Central memory CD8-positive, alpha-beta T cell (primary cell): ENCODE measurements at places on chromosomes 1 and 21.

GRCh38 chr1:231068762-231069161 lies 28.7 kb upstream of the FAM89A start:
- no peak for DNase-seq

- DNase-seq = no peak
Measured at GRCh38 chr1:115436596-115436995, 98.5 kb upstream of the NGF start.

DNA sequence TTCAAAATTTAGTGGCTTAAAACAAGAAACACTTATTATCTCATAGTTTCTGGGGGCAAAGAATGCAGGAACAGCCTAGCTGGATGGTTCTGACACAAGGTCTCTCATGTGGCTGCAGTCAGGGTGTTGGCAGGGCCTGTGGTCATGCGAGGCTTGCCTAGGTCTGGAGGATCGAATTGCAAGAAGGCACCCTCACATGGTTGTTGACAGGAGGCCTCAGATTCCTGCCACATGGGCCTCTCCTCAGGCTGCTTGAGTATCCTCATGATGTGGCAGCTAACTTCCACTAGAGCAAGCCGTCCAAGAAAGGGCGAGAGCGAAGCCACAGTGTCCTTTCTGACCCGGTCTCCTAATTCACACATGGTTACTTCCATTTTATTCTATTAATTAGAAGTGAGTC lies 6.2 kb upstream of the NRIP1 start:
- no peak for DNase-seq

- no peak for DNase-seq
Measured at GRCh38 chr1:115826628-115827027, 14.3 kb downstream of the NHLH2 start.

DNA sequence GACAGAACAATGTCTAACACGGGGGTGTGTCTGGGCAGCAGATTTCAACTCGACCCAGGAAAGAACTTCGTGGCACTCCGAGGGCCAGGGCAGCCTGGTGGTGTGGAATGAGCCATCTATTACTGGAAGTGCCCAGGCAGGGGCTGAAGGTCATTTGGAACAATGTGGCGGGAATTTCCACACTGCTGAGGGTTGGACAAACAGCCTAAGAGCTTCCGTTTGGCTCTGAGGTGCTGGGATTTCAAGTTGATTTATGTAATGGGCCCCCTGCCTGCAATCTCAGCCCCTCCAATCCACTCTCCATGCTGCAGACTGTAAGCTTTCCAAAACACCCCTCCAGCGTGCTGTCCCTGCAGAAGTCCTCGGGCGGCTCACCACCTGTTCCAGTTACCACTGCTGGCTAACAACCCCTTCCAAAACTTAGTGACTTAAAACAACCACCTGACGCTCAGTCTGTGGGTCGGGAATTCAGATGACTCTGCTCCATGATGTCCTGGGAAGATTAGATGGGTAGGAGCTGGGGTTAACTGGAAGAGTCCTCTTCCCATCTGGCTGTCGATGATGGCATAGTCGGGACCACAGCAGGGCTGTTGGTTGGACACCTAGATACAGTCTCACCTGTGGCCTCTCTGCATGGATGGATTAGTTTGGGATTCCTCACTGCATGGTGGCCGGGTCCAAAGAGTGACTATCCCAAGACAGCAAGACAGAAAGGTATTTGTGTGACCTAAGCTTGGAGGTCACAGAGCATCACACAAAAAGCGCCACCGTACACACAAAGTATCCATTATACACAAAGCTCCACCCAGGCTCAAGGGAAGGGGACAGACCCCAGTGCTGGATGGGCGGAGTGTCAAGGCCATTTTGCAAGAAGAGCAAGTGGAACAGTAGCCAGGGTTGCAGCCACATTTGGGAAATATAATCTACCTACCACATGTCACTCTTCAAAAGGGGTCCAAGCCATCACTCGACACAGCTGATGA lies 89.7 kb upstream of the IFFO2 start:
- no peak for DNase-seq

DNA sequence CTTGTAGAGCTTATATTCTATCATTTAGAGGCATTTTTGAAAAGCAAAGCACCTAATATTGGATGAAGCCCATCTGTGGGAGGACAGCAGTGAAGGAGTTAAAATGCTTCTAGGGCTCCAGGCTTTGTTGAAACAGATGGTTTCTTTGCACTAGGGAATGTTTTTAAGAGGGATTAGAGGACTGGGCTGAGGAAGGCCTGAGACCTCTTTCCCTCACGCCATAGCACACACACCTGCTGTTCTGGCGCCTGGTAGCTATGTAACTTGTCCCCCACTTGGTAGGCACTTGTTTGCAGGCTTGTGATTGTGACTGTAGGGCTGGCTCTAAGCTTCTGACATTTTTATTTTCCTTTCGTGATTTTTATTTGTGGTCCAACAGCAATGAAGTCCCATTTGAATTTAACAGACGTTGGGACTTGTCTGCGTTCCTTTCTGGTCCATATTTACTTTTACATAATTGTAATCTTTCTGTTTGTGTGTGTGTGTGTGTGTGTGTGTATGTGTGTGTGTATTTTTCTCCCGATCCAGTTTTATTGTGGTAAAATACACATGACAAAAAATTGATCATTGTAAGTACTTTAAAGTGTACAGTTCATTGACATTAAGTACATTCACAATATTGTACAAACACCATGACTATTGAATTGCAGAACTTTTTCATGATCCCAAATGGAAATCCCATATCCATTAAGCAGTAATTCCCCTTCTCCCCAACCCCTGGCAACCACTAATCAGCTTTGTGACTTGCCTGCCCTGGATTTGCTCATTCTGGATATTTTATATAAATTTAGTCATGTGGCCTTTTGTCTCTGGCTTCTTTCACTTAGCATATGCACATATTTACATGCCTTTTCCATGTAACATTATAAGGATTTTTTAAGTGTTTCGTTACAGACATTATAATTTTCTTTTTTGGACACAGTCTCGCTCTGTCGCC lies 33.5 kb upstream of the MACF1 start:
- no peak for DNase-seq

GRCh38 chr1:12692967-12693782 lies 22.7 kb upstream of the AADACL3 start:
- no peak for DNase-seq

- DNase-seq = no peak
Measured at GRCh38 chr1:215087603-215088002, 5.1 kb downstream of the KCNK2 start.

DNA sequence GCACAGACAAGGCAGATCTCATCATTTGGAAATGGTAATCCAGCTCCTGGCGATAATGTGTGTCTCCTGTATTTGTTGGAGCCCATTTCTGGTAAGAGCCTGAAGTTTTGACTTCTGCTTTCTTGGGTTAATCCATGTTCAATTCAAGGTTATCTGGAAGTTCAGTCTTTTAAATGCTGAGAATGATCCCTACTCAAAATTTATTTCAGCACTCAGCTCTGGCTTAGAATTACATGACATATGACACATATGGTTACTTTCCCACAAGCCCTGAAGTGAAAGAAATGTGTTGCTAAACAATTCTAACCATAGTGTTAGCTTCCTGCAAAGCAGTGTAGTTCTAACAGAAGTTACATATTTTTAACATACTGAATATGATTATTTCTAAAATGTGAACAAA lies 2.7 kb downstream of the PTGFR start:
- no peak for DNase-seq

DNA sequence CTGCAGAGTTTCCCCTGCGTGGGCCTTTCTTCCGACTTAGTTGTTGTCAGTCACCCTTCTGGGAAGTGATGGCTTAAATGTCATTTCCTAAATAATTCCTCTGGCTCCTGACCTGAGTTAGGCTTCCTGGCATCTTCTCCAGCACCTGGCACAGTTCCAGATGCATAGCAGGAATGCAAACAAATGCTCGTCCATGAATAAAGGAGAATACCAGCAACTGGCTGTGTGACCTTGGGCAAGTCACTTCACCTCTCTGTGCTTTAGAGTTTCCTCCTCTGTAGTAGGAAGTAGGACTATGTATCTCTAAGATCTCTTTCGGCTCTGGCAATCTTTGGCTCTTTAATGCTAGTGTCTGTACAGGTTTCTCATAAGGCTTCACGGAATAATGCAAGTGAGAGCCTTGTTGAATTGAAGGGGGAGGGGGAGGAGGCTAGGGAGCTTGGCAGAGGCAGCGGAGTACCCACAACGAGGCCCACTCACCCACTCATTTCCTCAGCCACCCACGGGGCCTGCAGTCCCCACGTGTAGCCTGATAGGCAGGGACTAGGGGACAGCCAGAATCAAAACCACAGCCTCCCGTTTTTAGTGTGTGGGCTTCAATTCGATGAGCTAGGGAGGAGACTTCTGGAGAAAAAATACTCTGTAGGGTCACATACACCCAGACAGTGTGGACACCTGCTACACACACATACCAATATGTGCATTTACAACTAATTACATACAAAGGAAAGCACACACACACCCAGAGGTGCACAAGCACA lies 48.1 kb downstream of the TENT5C start:
- no peak for DNase-seq

- no peak for DNase-seq
Measured at GRCh38 chr1:241714321-241715218, 62.5 kb downstream of the WDR64 start.

GRCh38 chr1:229431284-229432115 lies 2.4 kb downstream of the ACTA1 start:
- DNase-seq = no peak
